ENCODE measurements at places on chromosomes 11 and 22.

- DNase-seq: no peak
Observed at GRCh38 chr11:132639986-132640385, 892.3 kb downstream of the OPCML start.

DNA sequence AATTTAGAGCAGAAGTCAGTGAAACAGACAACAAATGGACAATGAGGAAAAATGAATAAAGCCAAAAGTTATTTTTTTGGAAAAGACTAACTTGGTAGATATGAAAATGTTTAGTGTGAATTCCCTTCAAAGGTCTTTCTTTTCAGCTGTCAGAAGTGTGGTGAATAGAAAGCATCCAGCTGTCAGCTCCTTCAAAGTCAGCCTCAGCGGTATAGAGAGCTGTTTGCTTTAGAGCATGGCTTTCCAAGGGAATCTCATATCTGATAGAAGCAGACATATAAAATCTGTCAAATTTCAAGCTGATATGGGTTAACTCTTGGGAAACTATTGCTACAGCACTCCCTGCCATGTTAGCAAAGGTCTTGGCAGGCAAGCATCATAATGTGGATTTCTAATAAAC lies 309.3 kb downstream of the CASP12 start:
- no peak for DNase-seq

- DNase-seq: no peak
Observed at GRCh38 chr11:45772449-45772774, 32.5 kb upstream of the SLC35C1 start.

DNA sequence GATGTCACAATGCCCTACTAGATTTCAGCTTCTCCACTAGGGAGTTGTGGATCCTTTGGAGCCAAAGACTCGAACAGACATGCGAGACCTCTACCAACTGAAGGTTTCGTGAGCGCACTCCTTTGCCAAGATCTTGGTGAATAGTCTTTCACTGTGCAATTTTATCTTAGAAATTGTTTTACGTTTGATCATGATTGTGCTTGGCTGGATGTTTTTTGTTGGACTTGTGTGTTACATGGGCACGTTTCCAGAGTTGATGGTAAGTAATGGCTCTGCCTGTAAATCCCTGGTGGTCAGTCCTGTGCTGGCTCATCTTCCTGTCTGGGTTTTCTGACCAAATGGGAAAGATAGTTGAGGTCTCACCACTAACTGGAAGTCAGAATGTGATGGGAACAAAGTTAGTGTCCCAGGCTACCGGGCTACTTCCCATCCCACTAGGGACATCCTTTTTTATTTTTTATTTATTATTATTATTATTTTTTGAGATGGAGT lies at the start of gene MISFA:
TSS of gene MISFA (plus strand) at position 51 of the 492 bp plus-strand sequence. CDS start at position 191, 140 bp downstream.
- no peak for DNase-seq

DNA sequence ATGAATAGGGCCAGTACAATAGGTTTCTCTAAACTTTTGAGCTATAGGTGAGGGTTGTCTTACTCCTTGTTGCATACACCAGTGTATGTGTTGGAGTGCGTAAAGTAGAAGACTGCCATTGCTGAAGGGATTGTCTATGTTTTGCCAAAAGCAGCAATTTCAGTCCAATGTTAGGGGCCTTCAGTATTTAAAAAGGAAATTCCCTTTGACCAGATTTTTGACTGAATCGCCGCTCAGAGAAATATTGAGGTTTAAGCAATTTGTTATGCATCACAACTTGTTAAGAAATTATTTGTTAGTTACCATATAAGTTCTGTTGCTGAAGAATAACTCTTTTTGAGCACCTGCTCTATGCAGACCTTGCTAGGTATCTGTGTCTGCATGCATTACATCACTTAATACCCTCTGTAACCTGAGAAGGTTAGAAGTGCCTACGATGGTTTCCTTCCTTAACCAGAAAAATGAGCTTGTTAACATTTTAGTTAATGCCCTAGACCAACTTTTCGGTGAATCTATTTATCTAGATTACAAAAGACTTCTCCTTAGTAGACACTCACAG lies 33.9 kb downstream of the MMP20 start:
- no peak for DNase-seq

GRCh38 chr11:112465433-112466024 lies 204.9 kb upstream of the PLET1 start:
- DNase-seq: no peak

DNA sequence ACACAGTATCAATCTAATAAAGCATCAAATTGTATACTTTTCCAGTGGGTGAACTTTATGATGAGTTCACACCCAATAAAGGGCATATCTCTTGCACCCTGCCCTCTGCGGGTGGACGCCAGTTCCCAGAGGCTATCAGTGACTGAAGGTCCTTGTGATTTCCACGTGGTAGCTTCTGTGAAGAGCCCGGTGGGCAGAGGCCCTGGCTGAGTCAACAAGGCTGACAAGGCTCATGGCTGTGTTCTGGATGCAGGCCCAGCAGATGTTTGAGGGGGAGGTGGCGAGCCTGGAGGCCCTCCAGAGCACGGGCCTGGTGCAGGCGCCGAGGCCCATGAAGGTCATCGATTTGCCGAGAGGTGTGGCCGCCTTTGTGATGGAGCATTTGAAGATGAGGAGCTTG lies 71.4 kb downstream of the PIWIL3 start:
- DNase-seq: no peak

GRCh38 chr11:2510626-2511402 lies 66.0 kb downstream of the KCNQ1 start:
- DNase-seq: no peak

- DNase-seq: no peak
Observed at GRCh38 chr11:111285189-111286091, 12.9 kb upstream of the POU2AF3 start.

DNA sequence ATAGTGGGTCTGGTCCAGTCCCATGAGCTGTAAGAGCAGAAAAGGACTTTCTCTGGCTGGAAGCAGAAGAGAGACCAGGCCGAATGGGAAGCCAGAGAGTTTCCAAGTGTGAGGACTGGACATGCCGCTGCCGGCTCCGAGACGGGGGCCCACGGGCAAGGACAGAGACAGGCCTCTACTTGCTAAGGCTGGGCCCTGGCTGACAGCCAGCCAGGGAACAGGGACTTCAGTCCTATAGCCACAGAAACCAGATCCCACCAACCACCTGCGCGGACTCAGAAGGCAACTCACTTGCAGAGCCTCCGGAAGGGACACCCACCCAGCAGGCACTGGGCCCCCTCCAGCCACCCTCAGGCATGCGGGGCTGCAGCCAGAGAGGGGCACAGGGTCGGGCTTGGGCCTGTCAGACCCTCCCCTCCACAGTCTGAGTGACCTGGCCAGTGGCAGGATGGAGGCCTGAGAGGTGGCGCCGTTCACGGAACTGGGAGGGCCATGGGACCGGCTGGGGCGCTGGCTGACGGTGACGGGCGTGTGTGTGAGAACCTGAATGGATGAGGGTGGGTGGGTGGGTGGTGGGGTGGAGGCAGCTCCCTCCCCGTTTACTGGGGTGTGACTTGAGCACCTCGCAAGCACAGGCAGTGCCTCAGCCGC lies 47.8 kb upstream of the A4GALT start:
- no peak for DNase-seq

DNA sequence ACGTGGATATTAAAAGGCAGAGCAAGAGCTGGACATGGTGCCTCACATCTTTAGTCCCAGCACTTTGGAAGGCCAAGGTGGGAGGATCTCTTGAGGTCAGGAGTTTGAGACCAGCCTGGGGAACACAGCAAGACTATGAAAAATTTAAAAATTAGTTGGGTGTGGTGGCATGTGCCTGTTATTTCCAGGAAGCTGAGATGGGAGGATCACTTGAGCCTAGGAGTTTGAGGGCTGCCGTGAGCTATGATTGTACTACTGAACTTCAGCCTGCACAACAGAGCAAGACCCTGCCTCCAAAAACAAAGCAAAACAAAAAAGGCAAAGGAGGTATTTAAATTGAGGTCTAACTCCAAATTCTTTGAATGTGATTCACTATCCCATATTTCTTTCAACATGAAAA lies 23.5 kb downstream of the RDX start:
- no peak for DNase-seq

DNA sequence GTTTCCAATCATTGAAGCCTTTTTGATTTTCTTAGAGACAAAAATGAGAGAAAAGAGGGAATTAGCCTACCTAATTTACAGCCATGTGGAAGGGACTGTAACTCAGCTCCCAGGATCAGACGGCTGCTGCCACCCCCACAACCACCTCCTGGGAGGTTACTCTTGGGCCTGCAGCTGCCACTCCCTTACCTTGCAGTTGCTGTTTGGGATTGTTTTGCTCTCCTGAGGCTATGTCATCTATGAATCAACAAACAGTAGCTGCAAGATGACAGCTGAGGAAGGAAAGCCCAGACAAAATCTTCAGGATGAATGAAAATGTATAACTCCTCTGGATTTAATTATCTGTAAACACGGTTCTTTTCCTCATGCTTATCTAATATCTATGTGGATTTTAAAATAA lies 28.0 kb upstream of the ZC3H12C start:
- no peak for DNase-seq

GRCh38 chr11:101509922-101510321 lies 73.9 kb downstream of the TRPC6 start:
- DNase-seq: no peak

- DNase-seq: no peak
Observed at GRCh38 chr11:74055938-74056337, 47.1 kb upstream of the UCP3 start.

DNA sequence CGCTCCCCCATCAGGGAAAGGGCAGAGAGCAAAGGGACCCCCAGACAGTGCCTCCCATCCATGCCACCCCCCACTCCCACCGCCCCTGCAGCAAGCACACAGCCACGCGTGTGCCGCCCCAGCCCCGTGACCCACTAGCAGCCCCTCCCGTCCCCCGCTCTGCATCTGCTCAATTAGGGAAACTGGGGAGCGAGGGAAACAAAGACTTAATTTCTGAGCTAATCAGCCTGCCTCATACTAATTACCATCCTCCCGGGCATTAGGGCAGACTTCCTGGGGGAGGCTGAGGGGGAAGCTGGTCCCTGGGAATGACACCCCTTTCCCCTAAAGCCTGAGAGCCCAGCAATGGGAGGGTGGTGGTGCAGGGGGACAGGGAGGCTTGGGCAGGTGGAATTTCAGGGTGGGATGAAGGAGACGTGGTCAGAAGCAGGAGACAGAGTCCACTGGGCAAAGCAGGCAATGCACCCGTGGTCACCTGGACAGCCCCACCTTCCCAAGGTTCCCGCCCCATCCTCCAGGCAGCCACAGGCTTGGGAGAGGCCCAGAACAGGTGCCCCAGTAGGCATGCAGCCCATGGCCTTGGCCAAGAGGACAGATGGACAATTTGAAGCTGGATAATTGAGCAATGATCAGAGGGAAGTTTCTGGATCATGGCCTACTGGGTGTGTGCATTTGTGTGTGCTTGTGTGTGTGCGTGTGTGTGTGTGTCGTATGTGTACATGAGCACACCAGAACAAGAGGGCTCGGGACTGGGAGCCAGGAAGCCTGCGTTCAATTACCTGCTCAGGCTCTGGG lies 20.6 kb downstream of the ELFN2 start:
- DNase-seq: no peak

GRCh38 chr11:126647735-126648134 lies 292.2 kb downstream of the ST3GAL4 start:
- DNase-seq: no peak

DNA sequence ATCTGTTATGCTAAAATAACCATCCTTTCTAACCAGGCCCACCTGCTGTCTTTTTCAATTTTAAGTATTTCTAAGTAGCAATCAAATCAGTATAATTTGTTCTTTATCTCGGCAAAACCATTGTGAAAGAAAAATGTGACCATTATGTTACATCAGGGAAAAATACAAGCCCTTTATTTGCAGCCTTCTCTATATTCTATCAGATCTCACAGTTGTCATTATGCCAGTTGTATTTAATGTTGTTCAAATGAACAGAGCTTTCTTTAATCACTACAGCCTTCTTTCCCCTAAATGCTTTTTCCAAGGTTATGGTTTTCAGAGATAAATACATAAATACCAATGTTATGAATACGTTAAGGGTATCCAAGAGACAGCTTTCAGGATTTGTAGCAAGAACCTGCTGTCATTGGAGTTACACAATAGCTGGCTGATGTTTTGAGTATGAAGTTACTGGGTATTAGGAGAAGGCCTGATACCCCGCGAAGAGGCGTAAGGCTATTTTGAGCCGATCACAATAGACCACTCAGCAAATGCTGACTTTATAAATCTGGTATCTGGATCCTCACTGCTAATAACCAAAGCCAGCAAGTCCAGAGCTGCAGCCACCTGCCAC lies 406.3 kb downstream of the CADM1 start:
- no peak for DNase-seq

DNA sequence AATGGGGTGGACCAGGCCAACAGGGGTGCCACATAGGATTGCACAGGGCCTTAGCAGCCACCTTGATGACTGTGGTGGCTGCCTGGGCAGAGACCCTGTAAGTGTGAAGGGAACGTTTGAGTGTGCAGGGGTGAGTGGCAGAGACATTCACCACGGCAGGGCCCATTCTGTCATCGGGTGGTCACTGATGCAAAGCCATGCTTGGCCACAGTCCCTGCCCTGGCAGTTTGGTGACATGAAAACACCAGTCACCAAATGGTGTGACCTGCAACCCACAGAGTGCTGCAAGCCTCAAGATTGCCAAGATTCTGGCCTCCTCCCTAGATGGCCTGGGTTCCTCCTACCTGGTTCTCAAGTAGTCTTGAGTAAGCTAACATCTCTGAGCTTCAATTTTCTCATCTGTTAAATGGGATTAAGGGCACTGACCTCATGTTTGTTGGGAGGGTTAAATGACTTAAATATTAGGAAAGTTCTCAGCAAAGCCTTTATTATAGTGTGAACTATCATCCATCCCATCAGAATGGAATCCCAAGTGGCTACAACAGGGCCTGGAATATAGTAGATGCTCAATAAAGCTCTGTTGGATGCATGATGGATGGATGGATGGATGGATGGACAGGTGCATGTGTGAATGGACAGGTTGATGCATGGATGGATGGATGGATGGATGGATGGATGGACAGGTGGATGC lies 53.0 kb downstream of the MACROD1 start:
- DNase-seq: no peak

GRCh38 chr11:79052544-79052943 lies 388.3 kb downstream of the TENM4 start:
- DNase-seq: no peak

DNA sequence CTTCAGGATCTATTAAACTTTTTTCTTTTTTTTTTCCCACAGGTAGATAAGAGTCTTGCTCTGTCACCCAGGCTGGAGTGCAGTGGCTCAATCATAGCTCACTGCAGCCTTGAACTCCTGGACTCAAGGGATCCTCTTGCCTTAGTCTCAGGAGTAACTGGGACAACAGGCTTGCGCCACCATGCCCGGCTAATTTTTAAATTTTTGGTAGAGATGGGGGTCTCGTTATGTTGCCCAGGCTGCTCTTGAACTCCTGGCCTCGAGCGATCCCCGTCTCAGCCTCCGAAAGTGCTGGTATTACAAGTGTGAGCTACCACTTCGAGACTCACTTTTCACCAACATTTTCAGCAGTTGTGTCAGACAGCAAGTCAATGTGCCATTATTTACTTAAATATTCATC lies 962 bp downstream of the SIRT3 start:
- DNase-seq: no peak

DNA sequence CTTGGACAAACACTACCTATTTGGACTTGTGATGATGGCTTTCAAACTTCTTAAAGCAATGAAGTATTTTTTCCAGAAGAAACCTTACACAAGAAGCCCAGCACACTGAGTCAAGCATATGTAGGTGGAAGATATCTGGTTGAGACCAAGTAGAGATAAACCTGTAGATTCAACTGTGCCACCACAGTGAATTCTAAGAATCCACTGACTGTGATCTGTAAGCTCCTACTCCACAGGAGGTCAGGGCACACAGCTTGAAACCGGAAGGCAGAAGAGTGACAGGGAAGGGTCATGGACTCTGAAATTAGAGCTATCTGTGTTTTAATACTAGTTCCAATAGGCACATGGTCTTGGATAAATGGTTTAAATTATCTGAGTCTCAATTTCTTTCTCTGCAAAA lies 404.5 kb downstream of the ETS1 start:
- no peak for DNase-seq

Data from stimulated activated CD8-positive, alpha-beta memory T cell treated with anti-CD3 and anti-CD28 coated beads, Interleukin-2, amount 100 ng/mL, for 1 hour (primary cell).